Stimulated activated CD8-positive, alpha-beta memory T cell treated with anti-CD3 and anti-CD28 coated beads, Interleukin-4, amount 100 ng/mL, for 4 hours (primary cell): ENCODE measurements at places on chromosomes 16 and 17.

- no peak for DNase-seq
These were observed 1.7 kb downstream of the GPRC5C start for GRCh38 chr17:74433421-74434121.

DNA sequence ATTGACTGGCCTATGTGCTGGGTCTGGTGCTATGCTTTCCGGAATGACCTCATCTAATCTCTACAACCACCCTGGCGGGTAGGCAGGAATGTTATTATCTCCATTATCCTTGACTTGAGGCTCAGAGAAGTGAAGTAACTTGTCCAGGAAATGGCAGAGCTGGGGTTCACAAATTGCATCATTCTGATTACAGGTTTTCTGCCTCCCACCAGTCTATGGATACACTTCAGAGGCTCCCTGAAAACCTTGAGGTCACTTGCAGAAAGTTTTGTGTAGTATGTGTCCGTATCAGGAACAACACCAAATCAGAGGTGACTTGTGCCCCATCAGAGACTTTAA lies 19.1 kb downstream of the NOD2 start:
- DNase-seq, result no peak

DNA sequence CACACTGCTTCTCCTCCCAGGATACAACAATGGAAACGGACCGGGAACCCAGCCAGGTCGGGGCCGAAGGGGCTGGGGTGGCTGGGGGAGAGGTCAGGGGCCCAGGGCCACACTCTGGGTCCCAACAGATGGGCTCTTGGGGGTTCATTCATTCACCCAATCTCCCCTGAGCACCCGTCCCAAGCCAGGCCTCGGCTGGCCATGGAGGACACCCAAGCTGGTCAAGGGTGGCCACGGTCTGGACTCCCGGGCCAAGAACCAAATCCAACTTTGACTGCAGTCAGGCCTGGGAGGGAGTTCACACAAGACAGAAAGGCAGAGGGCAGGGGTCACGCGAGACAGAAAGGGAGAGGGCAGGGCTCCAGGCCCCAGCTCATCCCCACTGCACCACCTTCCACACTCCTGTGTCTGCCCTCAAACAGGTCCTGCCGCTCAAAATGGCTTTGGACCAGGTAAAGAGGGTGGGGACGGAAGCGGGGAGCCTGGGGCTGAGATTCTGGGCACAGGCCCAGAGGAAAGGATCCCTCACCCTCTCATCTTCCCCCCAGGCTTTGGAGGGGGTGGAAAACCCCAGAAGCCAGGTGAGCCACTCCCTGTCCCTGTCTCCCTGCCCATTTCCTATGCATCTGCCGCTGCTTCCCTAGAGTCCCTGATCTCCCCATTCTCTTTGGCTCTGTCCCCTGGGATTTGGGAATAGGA lies 12.3 kb upstream of the PKMYT1 start:
- DNase-seq, result no peak

GRCh38 chr17:13337151-13337550 lies 264.6 kb downstream of the HS3ST3A1 start:
- no peak for DNase-seq

GRCh38 chr16:51290442-51291285 lies 139.6 kb upstream of the SALL1 start:
- no peak for DNase-seq

- no peak for DNase-seq
These were observed 44.7 kb downstream of the TMEM132E start for GRCh38 chr17:34623856-34624766.

DNA sequence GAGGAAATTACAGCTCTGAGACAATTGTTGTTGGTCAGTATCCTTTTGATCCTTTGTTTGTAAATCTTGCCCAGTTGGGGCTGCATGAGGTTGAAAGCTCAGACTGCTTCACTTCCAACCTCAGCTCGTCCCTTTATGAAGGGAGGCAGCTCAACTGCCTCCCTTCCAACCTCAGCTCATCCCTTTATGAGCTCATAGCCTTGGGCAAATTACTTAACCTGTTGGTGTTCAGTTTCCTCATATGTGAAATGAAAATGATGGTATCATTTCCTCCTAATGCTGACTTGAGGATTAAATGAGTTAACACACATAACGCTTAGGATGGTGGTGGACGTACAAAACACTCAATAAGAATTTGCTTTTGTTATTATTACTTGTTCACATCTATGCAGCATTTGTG lies 265.1 kb downstream of the CDH13 start:
- no peak for DNase-seq

GRCh38 chr16:68086860-68087268 lies 1.7 kb downstream of the NFATC3 start:
- no peak for DNase-seq

GRCh38 chr16:87324411-87325275 lies 7.5 kb upstream of the C16orf95 start:
- DNase-seq, result no peak

GRCh38 chr16:84315422-84315821 lies 20.7 kb downstream of the WFDC1 start:
- no peak for DNase-seq

- no peak for DNase-seq
These were observed 29.3 kb upstream of the RBL2 start for GRCh38 chr16:53404959-53405358.

GRCh38 chr16:1984347-1985225 lies 593 bp downstream of the GFER start:
- DNase-seq, result no peak
